ENCODE measurements at places on chromosomes 11 and 22.

DNA sequence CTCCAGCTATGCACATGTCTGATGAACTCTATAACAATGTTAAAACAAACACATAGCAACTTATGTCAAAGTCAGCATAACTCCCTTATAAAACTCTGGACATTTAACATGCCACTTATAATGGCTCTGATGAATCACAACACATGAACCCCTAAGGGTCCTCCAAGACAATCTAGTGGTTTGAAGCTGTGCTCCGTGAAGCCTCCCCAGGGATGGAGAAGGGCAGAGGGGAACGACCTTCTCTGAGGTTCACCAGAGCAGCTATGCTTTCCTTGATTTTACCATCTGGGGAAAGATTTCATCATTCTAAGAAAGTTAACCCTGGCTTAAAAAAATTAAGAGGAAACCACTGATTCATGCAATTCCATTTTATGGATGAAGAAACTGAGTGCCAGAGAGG lies 84.4 kb downstream of the MPPED2 start:
- no peak for DNase-seq

DNA sequence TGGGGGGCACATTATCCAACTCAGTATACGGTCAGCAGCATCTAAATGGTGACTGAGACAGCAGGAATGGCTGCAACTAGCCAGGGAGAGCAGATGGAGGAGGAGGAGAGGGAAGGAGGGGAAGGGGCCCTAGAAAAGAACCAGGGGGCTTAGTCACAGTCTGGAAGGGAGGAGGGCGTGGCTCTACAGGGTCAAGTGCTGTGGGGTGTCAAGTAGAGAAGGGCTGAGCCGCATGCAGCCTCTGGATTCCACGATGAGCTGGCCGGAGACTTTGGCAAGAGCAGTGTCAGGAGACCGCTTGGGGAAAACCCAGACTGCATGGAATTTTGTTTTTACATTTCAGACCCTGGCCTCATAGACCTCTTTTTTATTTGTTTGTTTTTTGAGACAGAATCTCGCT lies 25.8 kb upstream of the PPFIA1 start:
- no peak for DNase-seq

DNA sequence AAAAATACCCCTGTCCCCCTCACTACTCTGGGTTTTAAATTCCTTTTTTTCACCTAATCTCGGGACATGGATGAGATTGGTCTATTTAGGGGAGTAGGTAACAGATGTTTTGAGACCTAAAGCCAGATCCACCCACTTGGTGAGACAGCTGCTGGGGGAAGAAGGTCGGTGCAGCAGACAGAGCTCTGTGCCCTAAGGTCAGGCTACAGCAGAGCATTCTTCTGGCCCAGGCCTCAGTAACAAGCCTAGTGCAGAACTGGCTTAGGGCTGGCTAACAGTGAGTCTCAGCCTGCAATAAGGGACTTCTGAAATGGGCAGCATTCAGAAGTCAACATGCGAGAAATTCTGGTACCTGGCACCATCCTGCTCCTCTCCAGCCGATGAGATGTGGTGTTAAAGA lies 444.9 kb upstream of the KIRREL3 start:
- DNase-seq: no peak

GRCh38 chr11:122271137-122271536 lies 155.1 kb upstream of the BLID start:
- DNase-seq: no peak

DNA sequence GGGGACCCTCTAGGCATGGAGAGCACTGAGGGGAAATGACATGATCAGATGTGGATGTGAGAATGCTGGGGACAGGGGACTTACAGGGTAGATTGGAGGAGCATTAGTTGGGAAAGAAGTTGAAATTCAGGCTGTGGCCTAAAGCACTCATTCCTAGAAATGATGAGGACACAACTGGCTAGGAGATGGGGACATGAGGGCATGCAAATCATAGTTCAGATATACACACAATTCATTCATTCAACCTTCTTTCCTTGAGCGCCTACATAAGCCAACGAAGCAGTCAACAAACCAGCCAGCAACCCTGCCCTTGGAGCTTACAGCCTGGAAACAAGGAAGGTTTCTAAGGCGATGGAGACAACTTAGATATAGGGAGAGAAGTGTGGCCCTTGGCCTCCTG lies 14.2 kb downstream of the CSF2RB start:
- no peak for DNase-seq

- no peak for DNase-seq
Measured at GRCh38 chr11:99884750-99885149, 802.3 kb upstream of the ARHGAP42 start.

GRCh38 chr11:15824060-15824459 lies 532.3 kb downstream of the SOX6 start:
- no peak for DNase-seq

DNA sequence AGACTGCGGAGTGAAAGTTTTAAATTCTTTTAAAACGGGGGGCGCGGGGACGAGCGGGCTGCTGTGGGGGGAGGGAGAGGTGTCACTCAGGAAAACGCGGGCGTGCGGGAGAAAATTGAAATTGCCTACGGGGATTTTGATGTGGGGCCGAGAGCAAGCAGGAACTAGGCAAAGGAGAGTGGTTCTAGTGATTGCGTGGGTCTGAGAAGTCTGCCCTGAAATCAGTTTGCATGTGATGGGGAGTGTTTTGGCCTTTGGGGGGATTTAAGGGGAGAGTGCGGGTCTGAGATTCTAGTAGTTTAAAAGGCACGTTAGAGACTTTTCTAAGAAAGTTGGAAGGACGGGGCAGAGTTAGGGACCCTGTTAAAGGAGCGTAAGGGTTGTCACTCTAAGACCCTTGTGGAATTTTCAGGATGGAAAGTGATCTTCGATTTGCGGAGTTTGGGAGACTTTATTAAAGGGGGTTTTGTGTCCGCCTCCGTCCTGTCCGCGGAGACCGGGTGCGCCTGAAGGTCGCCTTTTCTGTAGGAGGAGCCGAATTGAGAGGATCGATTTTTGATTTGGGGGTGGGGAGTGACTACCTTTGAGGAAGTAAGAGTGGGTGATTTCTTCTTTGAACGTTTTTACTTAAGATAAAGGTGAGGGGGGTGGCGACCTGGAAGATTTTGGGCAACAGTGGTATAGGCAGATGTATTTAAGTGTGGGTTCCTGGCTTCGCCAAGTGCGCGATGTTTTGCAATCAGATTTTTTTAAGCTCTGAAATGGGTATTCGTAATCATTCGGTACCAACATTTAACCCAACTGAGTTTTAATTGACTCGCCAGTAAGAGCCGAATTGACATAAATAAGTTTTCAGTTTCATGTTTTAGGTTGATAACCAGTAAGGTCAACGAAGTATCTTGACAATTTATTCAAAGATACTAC lies 1.1 kb downstream of the EED start:
- peak; percentile 41 for DNase-seq

- no peak for DNase-seq
Measured at GRCh38 chr11:32426819-32427615, 8.3 kb downstream of the WT1 start.

DNA sequence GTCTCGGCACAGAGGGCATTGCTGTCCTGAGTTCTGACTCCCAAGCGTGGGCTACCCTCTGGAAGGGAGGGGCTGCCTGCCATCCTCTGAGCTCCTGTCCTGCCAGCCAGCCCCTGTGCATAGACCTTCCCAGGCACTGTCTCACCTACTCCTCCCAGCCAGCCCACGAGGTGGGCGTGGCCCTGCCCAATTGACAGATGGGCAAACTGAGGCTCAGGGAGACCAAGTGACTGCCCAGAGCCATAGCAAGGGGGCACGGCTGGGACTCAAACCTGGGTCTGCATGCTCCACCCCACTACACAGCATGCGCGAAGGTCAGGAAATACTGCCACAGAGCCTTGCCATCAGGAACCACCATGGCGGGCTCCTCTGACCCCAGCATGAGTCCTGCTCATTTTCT lies 29.4 kb upstream of the PRR5 start:
- no peak for DNase-seq

GRCh38 chr11:65112546-65113360 lies 1.1 kb downstream of the TM7SF2 start:
- DNase-seq: peak; percentile 72

GRCh38 chr22:27397954-27398342 lies 403.6 kb downstream of the MN1 start:
- DNase-seq: no peak

DNA sequence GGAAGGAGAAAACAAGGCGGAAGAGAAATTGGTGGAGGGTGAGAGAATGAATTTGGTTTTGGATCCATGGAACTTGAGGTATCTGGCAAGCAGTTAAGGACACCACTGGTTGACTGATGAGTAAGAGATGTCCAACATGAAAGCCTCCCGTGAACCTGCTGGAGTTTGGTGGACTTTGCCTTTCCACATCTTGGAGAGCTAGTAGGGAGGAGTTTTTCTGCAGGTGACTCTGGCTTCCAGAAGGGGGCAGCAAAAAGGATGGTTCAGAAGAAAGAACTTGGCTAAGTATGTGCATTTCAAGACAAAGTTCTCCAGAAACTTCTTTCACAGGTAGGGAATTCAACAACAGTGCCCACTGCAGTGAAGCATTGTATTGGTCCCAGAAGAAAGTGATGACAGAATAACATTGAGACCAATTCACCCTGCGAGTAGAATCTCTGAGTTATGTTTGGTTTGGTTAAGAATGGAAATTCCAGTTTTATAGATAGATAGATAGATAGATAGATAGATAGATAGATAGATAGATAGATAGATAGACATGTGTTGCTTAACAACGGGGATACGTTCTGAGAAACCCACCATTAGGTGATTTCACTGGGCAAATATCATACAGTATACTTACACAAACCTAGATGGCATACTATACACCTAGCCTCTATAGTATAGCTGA lies 28.5 kb downstream of the DCDC1 start:
- DNase-seq: peak; percentile 29

- no peak for DNase-seq
Measured at GRCh38 chr11:125174686-125175085, 10.1 kb downstream of the PKNOX2 start.

DNA sequence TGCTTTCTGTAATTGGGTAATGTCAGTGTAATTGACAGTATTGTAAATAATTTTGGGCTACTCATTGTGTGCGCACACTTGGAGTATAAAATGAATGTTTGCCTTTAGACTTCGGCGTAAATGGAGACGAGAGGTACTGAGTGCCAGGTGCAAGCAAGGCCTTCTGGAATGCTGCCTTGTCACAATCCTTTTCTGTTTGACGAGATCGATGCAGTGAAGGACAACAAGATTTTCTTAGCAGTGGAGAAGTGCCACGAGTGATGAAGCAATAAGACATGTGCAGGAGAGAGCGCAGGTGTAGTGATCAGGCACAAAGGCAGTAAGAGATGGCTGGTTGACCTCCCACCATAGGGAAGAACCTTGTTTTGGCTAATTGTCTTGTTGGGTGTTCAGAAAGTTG lies 67.5 kb downstream of the DDX10 start:
- DNase-seq: no peak

DNA sequence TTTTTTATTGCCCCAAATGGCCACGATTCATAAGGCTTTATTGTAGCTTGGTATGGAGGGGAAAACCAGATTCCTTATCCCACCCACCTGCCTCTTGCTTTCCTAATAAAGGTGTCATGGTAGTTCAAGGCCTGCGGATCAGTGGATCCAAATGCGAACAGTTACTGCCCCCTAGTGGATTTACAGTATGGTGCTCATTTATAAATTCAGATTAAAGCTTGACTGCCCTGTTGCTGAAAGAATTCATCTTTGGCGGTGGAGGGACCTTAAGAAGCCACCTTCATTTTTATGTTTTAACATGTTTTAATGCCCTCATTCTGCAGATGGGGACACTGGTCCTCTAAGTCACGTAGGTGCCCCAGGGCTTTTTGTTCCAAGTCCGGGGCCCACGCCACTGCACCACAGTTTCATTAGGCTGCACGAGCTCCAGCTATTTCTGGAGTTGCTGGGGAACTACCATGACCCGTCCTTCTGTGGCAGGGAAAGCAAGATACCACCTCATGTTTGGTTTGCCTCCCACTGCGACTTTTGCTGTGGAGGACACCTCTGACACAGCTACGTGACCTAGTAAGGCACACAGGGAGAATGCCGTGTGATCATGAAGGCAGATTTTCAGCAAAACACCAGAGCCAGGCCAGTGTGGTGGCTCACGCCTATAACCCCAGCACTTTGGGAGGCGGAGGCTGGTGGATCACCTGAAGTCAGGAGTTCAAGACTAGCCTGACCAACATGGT lies 15.6 kb upstream of the INCENP start:
- DNase-seq: peak; percentile 73

- no peak for DNase-seq
Measured at GRCh38 chr11:74311352-74311926, at the start of gene P4HA3. Gene P4HA3, minus strand, starts transcription at chr11:74311640. Its CDS starts 29 bp downstream, at chr11:74311611.

GRCh38 chr11:100870138-100870537 lies 183.1 kb downstream of the ARHGAP42 start:
- DNase-seq: no peak

- no peak for DNase-seq
Measured at GRCh38 chr22:19062943-19063308, 59.3 kb downstream of the DGCR2 start.

DNA sequence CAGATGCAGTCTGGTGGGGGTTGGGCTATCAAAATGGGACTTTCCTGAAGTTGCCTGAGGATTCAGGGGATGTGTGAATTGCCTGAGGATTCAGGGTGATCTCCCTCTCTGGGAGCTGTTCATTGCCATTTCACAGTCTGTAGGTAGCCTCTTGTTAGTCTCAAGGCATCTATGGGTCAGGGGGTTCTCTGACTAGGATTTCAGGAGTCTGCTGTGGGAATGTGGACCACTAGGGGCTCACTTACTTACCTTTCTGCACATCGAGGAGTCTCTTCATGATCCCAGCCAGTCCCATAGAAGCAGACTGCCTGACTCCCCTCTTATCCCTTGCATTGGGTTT lies 54.0 kb downstream of the KCNQ1OT1 start:
- DNase-seq: no peak

All from RKO (cell line).